Memory B cell (primary cell): ENCODE measurements at places on chromosomes 3 and 15.

GRCh38 chr15:74403991-74404563 is 29.7 kb downstream of the SEMA7A start:
- no peak for DNase-seq

DNA sequence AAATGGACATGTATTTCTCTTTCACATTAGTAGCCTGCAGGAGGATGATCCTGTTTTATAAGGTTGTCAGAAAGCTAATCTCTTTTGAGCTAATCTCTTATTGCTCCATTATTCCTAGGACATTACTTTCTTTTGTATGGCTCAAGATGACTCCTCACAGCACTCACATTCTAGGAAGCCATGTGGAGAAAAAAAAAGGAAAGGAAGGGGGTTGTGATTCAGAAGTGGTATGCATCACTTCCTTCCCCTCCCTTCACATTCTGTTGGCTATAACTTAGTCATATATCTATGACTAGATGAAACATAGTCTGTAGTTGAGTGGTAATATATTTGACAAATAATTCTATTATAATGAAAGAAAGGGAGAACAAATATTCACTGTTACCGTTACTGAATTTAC is 168.8 kb upstream of the TTC14 start:
- DNase-seq = no peak

DNA sequence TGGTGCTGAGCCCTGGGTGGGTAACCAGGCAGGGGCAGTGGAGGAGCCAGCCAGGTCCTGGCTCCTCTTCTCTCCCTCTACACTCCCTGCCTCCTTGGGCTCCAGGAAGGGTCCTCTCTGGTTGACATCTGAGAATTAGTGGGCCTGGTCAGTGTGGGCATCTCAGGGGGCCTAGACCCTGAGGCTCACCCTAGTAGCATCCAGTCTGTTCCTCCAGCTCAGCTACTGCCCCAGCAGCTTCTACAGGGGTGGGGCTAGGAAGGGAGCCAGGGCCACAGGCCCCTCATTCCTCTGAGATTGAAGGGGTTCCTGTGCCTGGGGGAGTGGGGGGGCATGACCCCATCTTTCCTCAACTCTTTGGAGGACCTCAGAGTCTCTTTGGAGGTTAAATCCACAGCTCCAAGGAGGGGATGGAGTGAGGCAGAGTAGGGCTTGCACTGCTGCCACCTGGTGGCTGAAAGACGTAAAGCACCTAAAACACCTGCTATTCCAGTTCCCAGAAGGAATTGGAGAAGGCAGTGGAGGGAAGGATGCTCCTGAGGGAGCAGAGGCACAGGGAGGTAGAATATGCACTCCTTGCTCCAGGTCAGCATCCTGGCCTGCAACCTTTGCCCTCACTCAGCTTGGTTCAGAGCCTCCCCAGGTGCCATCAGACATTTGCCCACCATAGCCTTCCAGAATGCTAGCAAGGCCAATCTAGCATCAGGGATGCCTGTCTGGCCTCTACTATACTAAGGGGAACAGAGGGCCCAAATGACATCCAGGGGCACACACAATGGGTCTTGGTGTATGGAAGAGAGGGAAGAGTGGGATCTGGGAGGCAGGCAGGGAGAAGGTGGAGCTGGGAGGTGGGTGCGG is 25.1 kb downstream of the C3orf18 start:
- DNase-seq = peak; percentile 69

GRCh38 chr3:165170236-165170635 is 25.9 kb downstream of the SLITRK3 start:
- DNase-seq = no peak

DNA sequence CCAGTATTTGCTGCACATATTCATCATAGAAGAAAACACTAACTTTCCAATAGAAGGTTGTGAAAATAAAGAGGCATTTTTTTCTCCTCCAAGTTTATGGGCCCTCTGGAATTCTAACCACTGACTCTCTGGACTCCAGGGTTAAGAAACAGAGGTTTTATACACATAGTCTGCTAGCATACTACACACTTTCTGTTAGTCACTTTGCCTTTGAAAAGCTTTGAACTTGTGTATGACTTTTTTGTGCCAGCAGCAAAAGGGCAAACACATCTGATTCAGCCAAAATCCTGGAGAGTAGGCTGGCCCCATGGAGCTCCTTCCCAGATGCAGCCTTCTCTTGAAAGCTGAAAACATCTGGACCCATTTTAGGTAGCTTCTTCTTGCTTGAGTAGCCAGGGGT is 6.2 kb downstream of the ZIC4 start:
- no peak for DNase-seq

DNA sequence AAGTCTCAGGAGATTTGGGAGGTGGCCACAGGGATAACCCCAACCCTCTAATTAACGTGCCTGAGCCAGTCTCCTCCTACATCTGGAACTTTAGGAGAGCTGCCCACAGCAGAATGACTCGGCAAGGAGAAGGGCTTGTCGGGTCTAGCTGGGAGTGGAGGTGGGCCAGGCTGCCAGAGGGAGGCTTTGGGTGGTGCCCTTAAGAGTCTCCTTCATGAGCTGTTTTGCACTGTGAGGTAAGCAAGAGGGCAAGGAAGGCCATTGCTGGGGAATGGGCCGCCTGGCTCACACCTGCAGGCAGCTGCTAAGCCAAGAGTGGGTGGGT is 3.6 kb upstream of the TNK2 start:
- DNase-seq = no peak

DNA sequence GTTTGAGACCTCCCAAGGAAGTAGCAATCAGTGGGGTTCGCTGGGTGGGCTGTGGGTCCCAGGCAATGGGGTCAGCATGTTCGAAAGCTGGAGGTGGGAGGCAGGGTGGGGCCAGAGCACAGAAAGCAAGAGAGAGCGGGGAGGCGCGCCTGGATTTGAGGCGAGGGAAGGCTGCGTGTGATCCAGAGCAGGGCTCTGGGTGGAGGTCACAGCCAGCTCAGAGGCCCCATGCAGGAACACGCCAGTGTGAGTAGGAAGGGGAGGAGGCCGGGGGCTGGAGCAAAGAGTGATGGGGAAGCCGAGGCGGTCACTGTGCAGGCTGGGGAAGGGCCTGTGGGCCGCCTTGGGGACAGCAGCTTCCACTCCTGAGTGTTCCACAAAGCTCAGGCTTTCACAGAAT is 8.8 kb downstream of the DNAJB8 start:
- no peak for DNase-seq

GRCh38 chr3:54303517-54304375 is 181.4 kb downstream of the CACNA2D3 start:
- no peak for DNase-seq
